ENCODE measurements at places on chromosomes 6 and 20. TPM values are rescaled to one million over a fixed set of nuclear protein-coding genes. Genes with fewer than 3 reads are reported as not detected.

Gene IMPG1
- not detected for total RNA-seq

Gene METTL24
- total RNA-seq = 0.59 TPM

Gene GGTLC1
- not detected for total RNA-seq

Gene PPT2
- 16.5 TPM for total RNA-seq

Gene ELOVL4
- total RNA-seq = 3.1 TPM

Gene STXBP5
- 24.8 TPM for total RNA-seq

Gene MMP24
- 0.23 TPM for total RNA-seq

Gene TREML2
- not detected for total RNA-seq

Gene PI16
- under 0.01 TPM for total RNA-seq

Gene SENP6
- 49.4 TPM for total RNA-seq

Gene GPR6
- not detected for total RNA-seq

Gene TREM1
- not detected for total RNA-seq

Gene XKR7
- total RNA-seq = not detected

Gene LY86
- not detected for total RNA-seq

Gene HLA-G
- not detected for total RNA-seq

Gene ELOVL2
- total RNA-seq = not detected

Gene AURKA
- 1.9 TPM for total RNA-seq

Gene GPLD1
- 0.53 TPM for total RNA-seq

Gene HLA-DRA
- not detected for total RNA-seq

Gene GSTA3
- total RNA-seq = not detected

Gene MOG
- total RNA-seq = not detected

Measured in smooth muscle cell of the coronary artery (primary cell).